ENCODE measurements at places on chromosomes 7 and 10.
A peak's percentile ranks its signal among the peaks of the same experiment; 100 is the strongest.

DNA sequence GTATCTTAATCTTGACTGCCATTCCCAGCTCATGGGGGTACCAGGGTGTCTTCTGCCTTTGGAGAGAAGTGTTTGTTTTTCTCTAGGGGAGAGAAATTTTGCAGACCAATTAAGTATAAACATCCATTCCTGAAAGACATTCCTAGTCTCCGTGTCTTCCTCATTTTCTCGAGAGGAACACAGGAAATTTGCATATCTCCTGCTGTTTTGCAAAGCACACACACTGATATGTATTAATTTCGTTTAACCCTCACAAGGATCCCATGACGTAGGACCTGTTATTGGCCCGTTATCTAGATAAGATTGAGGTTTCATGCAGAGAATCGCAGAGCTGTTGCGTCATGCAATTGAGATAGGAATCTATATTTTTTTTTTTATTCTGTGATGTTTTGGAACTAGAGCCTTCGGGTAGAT lies 944 bp downstream of the RHBDD2 start:
- DNase-seq = no peak

DNA sequence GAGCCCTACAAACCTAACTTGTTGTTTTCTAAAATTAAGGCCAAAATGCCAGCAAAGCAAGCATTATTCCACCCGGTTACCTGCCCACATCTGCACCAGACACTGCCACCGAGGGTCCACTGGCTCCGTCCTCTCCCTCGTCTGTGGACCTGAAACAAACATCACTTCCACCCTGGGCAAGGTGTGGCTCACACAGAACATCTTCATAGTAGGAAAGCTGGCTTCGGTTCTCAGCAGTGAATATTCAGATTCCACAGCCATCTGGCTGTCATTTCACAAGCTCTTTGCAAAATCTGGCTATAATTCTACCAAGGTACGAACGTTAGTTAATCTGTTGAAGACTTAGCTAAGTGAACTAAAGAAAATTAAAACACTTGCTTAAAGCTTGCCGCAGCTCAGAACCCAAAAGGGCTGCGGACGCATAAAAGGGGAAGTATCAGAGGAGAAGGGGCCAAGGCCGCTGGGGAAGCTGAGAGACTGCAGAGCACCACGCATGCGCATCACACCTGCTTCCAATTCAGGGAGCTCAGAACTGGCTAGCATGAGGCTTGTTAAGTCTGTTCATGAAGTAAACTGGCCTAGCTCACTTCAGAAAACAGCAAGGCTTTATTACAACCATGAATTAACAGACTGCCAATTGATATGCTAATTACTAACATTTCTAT lies 46.1 kb downstream of the PTPRN2 start:
- no peak for DNase-seq

- no peak for DNase-seq
These were observed 63.1 kb downstream of the FZD1 start for GRCh38 chr7:91327346-91327745.

GRCh38 chr7:101236292-101236835 lies 1.2 kb downstream of the CLDN15 start:
- DNase-seq = no peak

DNA sequence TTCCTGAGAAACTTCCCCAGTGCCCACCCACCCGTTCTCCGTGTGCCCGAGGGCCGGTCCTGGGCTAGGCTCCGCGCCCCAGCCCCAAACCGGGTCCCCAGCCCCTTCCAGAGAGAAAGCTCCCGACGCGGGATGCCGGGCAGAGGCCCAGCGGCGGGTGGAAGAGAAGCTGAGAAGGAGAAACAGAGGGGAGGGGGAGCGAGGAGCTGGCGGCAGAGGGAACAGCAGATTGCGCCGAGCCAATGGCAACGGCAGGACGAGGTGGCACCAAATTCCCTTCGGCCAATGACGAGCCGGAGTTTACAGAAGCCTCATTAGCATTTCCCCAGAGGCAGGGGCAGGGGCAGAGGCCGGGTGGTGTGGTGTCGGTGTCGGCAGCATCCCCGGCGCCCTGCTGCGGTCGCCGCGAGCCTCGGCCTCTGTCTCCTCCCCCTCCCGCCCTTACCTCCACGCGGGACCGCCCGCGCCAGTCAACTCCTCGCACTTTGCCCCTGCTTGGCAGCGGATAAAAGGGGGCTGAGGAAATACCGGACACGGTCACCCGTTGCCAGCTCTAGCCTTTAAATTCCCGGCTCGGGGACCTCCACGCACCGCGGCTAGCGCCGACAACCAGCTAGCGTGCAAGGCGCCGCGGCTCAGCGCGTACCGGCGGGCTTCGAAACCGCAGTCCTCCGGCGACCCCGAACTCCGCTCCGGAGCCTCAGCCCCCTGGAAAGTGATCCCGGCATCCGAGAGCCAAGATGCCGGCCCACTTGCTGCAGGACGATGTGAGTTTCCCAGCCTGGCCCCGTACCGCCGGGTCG lies at the start of gene SCD:
TSS of gene SCD (plus strand) at position 469 of the 803 bp plus-strand sequence. CDS start at position 741, 272 bp downstream.
- peak; percentile 92 for DNase-seq

GRCh38 chr7:128265156-128265905 lies 24.3 kb downstream of the LEP start:
- no peak for DNase-seq

GRCh38 chr7:39356172-39356925 lies 209.9 kb upstream of the YAE1 start:
- no peak for DNase-seq

DNA sequence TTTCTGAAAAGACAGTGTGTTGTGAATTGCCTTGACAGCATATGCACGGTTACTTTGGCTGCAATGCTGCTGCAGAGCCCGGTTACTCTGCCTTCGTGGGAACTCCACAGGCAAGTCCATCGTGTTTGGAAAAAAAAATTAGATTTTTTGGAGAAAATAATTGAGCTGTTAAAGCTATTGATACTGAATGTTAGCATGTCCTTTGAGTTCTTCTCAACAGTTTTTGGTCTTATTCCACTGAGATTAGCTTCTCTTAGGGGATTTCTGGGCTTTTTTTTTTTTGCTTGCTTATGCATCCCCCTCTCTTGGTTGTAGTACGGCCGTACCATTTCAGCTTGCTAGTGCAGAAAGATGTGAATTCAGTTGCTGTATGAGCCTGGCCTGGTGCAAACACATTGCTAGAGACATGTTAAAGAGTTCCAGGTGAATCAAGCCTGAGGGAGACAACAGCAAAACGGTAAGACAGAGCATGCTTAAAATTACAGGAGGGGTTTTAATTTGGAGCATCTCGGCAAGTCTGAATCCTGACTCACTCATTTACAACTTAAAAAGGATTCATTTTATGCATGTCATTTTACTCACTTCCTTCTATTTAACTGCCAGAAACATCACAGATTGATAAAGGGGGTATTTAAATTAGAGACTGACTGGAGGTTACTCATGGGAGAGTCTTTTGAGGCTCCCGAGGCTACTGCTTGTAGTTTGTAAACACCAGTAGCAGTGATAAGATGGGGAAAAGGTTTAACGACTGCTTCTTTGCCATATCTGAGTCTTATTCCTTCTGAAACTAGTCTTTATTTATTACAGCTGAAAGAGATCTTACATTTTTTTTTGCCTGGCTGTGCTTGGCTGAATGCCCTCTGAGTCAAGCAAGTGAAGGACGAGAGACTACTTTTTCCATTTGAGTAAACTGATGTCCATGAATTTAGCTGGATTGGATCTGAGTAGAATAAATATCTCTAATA lies 113.7 kb downstream of the CDK14 start:
- no peak for DNase-seq

DNA sequence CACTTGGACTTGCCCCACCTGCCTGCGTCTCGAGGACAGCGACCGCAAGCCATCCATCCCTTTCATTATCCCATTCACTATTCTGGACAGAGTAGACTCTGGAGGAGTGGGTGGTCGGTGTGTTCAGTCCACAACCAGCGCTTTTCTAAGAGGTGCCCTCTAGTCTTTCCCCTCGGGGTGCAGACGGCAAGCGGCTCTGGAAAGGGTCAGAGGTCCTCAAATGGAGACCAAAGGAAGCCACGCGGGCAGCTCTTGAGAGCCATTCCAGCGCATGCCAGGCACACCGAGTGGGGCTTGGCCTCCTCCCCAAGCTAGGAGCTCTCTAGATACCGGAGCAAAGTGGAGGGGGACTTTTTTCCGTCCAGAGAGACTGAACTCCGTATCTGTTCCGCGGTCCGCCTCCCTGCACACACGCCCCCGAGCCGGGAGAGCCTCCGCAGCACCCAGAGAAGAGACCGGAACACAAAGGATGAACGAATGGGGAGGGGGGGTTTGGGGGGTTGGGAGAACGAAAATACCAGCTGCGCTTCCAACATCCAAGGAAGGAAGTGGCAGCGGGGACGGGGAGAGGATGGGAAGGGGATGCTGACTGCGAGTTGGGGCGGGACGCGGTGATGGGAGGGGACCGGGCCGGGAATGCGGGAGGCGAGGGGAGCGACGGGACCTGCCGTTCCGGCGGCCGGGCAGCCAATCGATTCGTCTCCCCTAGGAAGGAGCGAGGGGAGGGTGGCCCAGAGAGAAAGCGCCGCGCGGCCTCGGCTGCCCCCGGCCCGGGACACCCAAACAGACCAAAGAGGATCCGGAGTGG lies 515 bp downstream of the GSDME start:
- peak; percentile 33 for DNase-seq

- DNase-seq = no peak
These were observed 1.6 kb upstream of the ORAI2 start for GRCh38 chr7:102431617-102432298.

- no peak for DNase-seq
These were observed 42.0 kb upstream of the SLC13A1 start for GRCh38 chr7:123241809-123242208.

DNA sequence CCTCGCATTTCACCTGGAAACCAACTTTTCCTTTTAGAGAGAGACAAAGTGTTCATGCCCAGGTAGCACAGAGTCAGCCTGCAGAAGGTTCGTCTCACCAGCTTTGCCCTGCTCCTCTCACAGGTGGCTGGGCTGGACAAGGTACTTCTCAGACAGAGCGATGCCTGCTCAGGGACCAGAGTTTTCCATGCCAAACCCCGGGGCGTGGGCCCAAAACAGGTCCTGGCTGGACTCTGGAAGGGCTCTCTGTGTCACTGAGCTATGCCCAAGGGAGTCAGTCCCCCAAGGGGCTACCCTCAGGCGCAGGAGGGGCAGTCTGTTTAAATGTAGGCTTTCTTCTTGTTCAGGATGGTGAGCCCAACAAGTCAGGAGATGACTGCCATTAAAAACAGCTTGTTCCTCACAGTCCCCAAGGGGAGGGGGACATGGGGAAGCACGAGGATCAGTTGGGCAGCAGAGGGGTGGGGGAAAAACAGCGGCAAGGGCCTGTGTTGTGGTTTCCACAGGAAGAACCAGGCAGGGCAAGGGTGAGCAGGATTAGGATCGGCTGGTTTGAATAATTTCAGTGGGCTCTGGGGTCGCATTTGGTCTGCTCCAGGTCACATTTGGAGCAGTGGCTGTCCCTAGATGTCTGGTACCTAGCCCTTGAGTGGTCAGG lies 55.5 kb upstream of the FIGNL1 start:
- no peak for DNase-seq

- peak; percentile 8 for DNase-seq
These were observed at the start of gene GIMAP1 for GRCh38 chr7:150716368-150716767. Gene GIMAP1 (plus strand): TSS chr7:150716613. CDS start chr7:150719048, 2,435 bp downstream.

- DNase-seq = no peak
These were observed 411.9 kb downstream of the GRM8 start for GRCh38 chr7:126840869-126841268.

- no peak for DNase-seq
These were observed 28.6 kb downstream of the RPS24 start for GRCh38 chr10:78062296-78062695.

GRCh38 chr10:11611248-11612020 lies at the start of gene USP6NL:
Gene USP6NL (minus strand): TSS chr10:11611650. CDS start chr10:11597634, 14,016 bp downstream.
- DNase-seq = peak; percentile 93

GRCh38 chr10:118407026-118407425 lies 64.9 kb upstream of the FAM204A start:
- DNase-seq = no peak

GRCh38 chr10:113754125-113754524 lies 2.6 kb downstream of the PLEKHS1 start:
- no peak for DNase-seq

DNA sequence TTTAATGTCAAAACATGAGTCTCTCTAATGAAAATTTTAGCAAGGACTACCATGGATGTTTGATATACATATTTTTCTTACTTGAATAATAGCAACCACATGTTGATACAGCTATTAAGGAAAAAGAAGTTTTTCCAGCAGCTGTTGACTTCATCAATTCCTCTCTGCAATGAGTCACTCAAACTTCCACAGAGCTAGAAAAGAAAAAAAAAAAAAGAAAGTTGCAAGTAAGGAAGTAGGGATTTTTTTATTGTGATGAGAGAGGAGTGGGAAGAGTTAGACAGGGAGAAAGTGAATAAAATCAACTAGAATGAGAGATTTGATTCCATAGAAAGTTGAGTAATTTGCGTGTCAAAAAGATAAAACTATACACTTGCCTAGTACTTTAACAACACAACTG lies 46.2 kb downstream of the CAV1 start:
- no peak for DNase-seq

DNA sequence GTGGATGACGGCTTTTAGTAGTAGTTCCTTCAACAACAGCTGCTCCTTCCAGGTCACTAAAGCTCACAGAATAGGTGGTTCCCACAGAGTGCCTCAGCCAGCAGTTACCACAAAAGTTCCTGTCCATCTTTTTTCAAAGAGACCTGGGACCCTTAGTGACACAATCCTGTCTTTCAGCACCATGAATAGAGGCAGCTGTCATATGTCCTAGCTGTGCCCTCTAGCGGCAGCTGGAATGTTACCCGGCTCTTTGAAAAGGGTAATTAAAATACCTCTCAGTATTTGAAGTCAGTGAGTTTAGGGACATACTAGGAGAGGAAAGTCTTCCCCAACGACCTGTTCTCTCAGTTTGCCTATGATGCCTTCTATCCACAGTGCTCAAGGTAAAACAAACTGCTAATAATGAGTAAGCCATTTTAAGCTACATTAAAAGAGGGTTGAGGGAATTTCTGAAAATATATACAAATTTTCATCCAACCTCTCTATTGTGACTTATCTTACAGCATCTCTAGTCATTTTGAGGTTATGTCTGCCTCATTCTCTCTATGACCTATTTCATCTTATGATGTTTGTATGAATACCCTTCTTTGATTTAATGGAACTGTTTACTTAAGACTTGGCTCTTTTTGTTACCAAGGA lies 290.8 kb downstream of the NXPH1 start:
- peak; percentile 25 for DNase-seq

DNA sequence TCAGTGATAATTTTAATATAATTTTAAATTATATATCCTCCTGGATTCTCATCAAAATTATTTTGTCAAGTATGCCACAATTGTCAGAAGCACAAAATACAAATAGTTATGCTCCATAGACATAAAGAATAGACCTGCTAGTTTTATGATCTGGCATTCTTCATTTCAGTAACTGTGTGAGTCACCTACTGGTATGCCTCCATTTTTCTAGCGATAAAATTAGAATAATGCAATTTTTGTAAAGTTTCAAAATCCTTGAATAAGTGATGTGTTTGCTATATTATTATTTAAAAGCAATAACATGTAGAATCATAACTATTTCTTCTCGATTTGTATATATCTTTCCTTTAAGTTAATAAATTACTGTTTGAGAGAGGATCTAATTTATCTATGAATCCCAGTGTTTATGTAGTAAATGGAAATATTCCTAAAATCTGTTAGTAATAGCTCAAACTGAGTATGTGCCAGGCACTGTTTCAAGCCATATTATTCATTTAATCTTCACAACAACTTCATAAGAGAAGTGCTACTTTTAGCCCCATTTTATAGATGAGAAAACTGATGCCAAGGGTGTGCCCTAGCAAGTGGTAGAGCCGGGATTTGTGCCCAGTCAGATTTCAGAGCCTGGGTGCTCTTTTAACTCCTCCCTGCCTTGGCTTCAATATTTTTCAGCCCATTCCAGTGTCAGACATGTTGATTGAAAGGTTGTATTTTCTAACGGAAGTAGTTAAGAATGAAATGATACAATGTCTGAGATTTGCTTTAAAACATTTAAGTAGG lies 38.4 kb downstream of the NET1 start:
- no peak for DNase-seq

Data from frontal cortex (tissue), 4 donors.